Fibroblast of villous mesenchyme (primary cell): ENCODE measurements at places on chromosomes 3 and 15. TPM values are rescaled to one million over a fixed set of nuclear protein-coding genes. Genes with fewer than 3 reads are reported as not detected.

GRCh38 chr15:85550283-85550682 is 169.9 kb downstream of the AKAP13 start:
- DNase-seq: no peak

- peak; percentile 42 for DNase-seq
Measured at GRCh38 chr15:52186651-52187486, 4.3 kb downstream of the GNB5 start.

Gene TTLL13
- total RNA-seq: under 0.01 and 0.32 TPM in 2 replicates

DNA sequence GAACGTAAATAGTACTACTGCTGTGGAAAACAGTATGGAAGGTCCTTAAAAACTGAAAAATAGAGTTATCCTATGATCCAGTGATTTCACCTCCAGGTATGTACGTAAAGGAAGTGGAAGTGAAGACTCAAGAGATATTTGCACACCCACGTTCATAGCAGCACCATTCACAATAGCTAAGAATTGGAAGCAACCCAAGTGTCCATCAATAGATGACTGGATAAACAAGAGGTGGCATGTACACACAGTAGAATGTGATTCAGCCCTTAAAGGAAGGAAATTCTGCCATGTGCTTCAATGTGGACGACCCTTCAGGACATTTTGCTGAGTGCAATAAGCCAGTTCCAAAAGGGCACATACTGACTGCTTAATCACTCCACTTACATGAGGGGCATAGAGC is 188.3 kb downstream of the APBA2 start:
- DNase-seq: no peak

Gene RNU6-1
- total RNA-seq: not detected in 2 replicates

DNA sequence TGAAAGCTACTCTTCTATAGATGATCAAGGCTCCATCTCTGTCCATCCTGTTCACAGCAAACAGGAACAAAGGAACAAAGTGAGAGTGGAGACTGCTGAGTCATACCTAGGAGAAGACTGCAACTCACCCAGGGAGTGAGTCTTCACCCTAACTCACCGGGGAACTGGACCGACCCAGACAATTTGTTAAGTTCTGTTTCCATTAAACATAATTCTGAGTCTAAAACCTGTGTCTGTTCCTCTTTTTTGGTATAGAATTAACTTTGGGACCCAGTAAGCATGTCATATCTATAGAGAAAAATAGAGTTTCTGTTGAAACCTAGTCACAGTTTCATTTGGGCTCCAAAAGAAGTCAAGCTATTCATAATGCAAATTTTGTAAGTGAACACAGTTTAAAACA is 21.6 kb downstream of the CCDC80 start:
- no peak for DNase-seq

GRCh38 chr3:141877911-141878310 is 1.5 kb downstream of the ATP1B3 start:
- peak; percentile 62 for DNase-seq

Gene SHC4
- 2.3 and 3.5 TPM in 2 replicates for total RNA-seq

- peak; percentile 67 for DNase-seq
Measured at GRCh38 chr3:40580494-40581091, 55.8 kb downstream of the ZNF621 start.

- no peak for DNase-seq
Measured at GRCh38 chr3:9142362-9142761, 107.1 kb downstream of the SRGAP3 start.

Gene LTF
- total RNA-seq: under 0.01 TPM in 1 of 2 replicates, not detected in the other

DNA sequence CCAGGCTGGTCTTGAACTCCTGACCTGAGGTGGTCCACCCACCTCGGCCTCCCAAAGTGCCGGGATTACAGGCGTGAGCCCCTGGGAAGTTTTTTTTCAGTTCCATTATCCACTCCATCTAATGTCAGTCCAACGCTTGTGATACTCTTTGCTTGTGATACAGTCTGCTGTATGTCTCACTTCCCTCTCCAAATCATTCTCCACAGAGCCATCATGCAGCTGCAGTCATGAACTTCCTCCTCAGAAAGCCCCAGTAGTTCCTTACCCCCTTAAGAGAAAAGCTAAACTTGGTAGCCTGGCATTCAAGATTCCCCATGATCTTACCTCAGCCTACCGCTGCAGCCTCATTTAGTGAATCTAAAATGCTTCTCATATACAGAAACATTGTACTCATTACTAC is 2.3 kb downstream of the ARPC4 start:
- DNase-seq: no peak

GRCh38 chr3:168828943-168829342 is 733.2 kb upstream of the GOLIM4 start:
- no peak for DNase-seq

Gene CCDC39
- under 0.01 TPM in 1 of 2 replicates, not detected in the other for total RNA-seq

DNA sequence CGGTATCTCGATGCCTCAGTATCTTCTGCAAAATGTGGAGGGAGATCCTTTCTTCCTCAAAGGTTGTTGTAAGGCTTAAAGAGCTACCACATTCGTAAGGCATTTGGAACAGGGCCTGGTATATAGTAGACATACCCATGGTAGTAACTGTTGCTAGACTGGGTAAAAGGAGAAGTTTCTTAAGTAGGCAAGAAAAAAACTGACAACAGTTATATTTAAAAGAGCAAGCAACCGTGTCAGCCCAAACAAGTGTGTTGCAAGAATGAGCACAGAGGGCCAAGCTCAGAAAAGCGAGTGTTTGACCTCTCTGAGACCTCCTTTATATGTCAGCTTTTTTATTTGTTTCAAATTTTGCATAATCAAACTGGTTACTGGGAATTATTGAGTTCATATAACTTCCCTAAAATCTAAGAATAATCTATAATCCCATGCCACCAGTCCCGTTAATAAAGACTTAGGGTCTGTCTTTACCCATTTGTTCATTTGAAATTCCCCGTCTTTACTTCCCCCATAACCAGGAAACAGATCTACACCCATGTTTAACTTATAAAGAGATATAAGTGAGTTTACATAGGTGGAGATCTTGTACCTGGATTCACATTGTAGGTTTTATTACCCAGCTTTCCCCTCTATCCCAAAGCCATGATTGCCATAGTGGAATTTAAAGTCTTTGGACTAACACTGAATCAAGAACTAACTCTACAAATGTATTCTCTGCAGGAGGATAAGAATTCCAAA is 7.3 kb downstream of the B3GNT5 start:
- DNase-seq: peak; percentile 42

- no peak for DNase-seq
Measured at GRCh38 chr3:170058127-170058526, 20.3 kb downstream of the GPR160 start.

DNA sequence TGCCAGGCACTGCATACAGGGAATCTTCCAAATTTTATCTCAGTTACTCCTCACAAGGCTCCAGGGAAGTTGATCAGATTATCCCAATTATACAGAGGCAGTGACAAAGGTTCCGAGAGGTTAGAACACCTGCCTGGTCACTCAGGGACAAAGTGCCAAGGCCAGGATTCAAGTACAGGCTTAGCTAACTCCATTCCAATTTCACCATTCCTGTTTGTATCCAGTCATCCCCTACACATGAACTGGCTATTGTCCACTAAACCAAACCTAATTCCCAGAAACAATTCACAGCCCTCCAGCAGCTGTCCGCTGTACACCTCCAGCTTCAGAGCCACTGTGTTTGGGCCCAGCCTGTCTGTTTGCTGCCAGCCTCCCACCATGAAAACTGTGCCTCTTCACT is 16.0 kb downstream of the MUC13 start:
- no peak for DNase-seq

DNA sequence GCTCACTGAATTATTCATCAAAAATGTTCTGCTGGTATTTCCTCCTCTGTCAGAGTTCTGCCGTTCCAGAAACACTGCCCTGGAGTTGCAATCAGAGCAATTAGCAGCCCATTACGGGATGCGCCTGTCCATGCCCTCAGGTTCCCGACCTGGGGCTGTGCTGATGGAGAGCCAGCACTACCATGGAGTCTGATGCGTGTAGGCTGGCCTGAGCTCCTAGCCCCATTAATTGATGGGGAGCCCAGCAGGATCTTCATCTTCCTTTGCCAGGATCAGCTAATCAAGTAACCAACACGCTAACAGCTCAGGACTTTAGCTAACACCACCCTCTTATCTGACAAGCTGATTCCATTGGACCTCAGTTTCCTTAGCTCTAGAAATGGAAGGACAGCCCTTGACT is 164.2 kb downstream of the ABHD5 start:
- no peak for DNase-seq

GRCh38 chr15:58666957-58667356 is 82.5 kb downstream of the ADAM10 start:
- DNase-seq: peak; percentile 54

GRCh38 chr3:14921034-14921616 is 26.3 kb upstream of the NR2C2 start:
- peak; percentile 85 for DNase-seq

Gene SYNPR
- total RNA-seq: not detected in 2 replicates

Gene PFN2
- 137 and 196 TPM in 2 replicates for total RNA-seq

Gene ARMC8
- 60.9 and 70.8 TPM in 2 replicates for total RNA-seq

Gene SUSD5
- total RNA-seq: 1.3 and 2.2 TPM in 2 replicates

- DNase-seq: no peak
Measured at GRCh38 chr3:36317915-36318314, 62.4 kb upstream of the STAC start.

DNA sequence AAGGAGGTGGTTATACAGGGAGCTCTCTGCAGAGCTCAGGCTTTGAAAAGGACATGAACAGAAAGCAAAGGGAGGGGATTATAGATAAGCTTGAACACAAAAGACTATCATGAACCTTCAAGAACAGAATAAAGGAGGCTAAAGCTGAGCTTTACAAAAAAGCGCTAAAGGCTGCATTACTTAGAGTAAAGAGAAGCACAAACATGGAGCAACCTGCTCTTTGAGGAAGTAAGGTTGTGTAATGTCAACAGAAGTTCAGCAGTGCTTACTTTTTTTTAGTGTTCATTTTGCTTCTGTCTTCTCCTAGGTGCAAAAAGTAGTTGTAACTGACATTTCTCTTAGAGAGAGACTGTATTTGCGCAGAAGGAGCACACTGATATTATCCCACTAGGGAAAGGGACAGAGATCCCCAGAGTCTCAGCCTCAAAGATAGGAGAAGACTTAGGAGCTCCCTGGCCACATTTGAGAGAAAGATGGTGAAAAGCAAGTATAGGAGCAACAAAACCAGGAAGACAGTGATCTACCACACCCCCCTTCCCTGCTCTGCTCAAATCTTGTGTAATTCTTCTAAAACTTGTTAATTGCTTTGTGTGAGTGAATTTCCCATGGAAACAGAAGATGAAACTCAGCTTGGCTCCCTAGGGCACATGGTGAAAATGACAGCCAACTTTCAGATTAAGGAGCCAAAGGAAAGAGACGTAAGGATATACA is 54.7 kb downstream of the QTRT2 start:
- DNase-seq: no peak

DNA sequence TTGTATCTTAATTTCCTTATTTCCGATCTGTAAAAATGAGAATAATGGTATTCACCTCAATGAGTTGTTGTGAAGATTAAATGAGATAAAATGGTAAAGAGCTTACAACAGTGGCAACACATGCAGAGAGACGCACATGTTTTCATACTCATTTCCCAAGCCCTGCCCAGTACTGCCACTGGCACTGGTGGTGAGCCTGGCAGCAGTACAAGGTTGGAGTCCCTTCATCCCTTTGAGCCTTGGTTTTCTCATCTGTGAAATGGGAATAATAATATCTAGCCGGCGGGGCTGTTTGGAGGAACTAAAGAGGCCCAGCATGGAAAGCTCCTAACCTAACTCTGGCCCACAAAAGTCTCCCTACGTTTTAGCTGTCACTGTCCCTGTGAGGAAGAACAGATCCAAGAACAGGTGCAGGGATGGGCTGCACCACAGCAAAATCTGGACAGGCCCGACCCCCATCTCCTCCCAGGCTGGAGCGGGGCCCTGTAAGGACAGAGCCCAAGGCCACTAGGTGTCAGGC is 866 bp upstream of the CD276 start:
- no peak for DNase-seq

Gene GOLGA8H
- total RNA-seq: under 0.01 TPM in 1 of 2 replicates, not detected in the other

- no peak for DNase-seq
Measured at GRCh38 chr3:112804021-112804420, 42.6 kb downstream of the CD200R1L start.

Gene LTK
- total RNA-seq: 0.86 and 1.6 TPM in 2 replicates

DNA sequence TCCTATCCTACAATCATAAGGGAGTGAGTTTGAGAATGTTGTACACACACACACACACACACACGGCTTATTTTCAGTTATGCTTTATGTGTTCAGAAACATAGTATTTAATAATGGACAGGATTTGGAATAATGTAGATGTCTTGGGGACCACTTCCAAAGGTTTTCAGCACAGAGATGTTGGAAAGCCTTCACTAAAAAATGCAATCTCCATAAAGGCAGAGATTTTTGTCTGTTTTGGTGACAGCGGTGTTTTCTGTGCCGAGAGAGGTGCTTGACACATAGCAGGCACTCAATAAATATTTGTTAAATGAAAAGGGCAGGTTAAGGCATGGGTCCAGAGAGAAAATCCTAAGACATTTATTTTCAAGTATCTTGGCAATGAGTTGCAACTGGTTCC is 428.2 kb upstream of the RGMA start:
- DNase-seq: no peak

- DNase-seq: no peak
Measured at GRCh38 chr15:23438816-23439466, 8.1 kb downstream of the GOLGA6L2 start.

GRCh38 chr15:95266451-95267061 is 1035.2 kb downstream of the MCTP2 start:
- peak; percentile 81 for DNase-seq

Gene WDR93
- under 0.01 TPM in 1 of 2 replicates, not detected in the other for total RNA-seq

DNA sequence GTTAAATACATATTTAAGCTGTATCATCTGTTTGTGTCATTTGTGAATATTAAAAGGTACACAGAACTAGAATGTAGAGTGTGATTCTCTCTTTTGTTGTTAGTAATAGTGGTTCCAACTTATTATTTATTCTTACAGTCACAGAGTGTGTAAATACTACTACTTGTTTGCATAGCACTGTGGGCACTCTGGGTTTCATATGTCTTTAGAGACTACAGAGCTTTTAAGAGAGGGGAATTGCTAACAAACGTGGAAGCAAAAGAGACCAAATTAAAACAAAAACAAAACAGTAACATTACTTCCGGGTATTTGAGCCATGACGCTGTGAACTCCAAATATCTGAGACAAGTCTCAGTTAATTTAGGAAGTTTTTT is 828.0 kb upstream of the DPPA4 start:
- DNase-seq: peak; percentile 18

GRCh38 chr3:61608711-61609110 is 47.3 kb downstream of the PTPRG start:
- DNase-seq: no peak

DNA sequence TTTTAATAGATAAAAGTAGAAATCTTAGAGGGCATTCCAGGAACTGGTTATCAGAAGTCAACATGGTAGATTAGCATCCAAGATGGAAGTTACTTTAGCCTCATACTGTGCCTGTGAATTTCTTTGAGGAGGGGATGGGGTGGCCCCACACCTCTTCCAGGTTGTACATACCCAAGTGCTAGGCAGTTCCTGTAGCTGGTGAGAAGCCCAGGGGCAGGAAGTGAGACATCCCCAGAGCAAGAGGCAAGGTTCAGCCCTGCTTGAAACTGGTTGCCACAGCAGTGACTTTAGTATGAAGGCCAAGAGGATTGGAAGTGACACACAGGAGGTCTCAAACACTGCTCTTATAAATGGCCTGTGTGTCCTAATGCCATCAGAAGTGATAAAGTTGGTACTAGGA is 11.9 kb downstream of the GTPBP8 start:
- DNase-seq: no peak

- DNase-seq: no peak
Measured at GRCh38 chr15:65837301-65838294, 31.7 kb upstream of the RAB11A start.

Gene PPP1R14D
- not detected in 2 replicates for total RNA-seq
